ENCODE measurements at places on chromosomes 2 and 18.

GRCh38 chr18:1147730-1148129, 243.1 kb downstream of the ADCYAP1 start:
- DNase-seq, result no peak

- no peak for DNase-seq
These were observed 50.4 kb downstream of the EML6 start for GRCh38 chr2:54773838-54774237.

DNA sequence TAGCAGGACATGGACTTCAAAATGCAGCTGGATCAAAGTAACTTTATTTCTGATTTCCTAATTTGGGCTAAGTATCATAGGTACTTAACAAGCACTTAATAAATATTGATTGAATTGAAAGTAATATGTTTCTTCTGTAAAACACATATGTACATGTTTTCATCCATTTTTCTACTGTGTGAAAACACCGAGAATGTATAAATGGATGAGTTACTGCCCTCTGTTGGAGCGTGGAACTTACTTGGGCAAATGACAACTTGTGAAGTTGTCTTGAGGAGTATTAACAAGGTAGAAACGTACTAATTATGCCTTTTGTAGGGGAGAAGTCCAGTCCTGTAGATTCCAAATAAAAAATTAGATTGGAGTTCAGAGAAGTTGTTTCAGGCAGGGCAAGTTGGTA, 87.2 kb downstream of the PHLPP1 start:
- DNase-seq, result no peak

DNA sequence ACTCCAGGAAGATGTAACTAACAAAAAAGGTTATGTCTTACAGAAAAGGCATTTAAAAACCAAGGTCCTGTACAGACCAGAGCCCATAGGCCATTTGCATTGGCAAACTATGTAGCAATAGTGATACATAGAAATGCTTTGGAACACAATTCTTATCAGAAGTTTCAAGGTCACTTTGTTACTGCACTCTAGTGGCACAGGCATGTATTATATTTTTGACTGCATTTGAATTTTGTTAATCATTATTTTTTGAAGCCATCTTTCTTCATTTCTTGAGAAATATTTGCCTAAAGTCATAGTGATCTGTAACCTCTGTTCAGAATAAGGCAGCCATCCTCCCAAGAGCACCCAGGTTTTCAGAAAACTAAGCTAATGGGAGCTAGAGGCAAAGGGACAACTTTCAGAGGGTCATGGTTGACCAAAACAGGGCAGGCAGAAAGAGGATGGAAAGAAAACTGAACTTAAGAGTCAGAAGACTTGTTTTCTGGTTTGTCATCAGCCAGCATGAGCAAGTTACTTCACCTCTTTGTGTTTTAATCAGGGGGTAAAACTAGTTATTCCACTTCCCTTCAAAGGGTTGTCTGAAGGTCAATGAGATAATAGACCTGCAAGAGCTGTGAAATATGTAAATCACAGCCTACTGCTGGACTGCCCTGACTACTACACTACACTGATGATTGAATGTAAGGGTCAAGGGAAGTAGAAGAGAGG, 41.5 kb downstream of the SLC38A11 start:
- no peak for DNase-seq

DNA sequence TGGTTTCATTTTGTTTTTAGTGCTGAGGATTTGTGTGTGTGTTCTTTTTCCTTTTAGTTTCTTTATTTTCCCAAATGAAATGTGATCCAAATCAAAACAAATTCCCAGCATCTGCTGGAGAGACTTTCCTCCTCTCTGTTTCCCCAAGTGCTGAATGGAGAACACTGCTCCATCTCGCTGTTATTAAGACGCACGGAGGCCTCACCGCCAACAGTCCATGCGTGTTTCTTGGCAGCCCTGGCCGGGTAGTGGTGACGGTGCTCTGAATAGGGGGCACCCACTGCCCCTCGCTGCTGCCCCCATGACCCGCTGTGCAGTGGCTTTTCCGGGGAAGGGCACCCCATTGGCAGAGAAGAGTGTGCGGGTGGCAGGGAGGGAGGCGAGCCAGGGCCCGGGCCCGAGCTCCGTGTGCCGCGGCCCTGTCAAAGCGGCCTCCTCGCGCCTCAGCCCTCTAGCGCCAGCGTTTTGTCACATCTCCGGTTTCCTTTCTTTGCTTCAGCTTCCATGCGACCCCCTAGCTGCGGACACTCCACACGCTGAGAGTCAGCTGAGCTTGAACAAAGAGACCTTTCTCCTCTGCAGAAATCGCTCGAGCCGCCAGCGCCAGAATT, 473.7 kb upstream of the SALL3 start:
- peak; percentile 64 for DNase-seq

- DNase-seq, result no peak
These were observed 117.5 kb downstream of the ESCO1 start for GRCh38 chr18:21483051-21483450.

DNA sequence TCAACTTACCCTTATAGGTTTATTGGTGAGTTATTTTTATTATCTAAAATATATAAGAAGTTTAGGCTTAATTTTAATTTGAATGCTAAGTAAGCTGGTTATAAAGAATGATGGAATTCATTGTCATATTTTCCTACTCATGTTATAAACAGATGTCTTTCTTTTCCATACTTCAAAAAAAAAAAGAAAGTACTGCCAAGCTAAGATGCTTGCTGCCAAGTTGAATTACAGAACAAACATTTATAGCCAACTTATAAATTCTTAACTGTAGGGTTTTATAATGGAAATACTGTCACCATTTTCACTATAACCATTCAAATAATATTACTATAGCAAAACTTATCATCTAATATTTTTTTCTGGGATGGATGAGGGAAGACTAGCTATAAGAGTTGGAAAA, 676.0 kb downstream of the NRXN1 start:
- DNase-seq, result no peak

DNA sequence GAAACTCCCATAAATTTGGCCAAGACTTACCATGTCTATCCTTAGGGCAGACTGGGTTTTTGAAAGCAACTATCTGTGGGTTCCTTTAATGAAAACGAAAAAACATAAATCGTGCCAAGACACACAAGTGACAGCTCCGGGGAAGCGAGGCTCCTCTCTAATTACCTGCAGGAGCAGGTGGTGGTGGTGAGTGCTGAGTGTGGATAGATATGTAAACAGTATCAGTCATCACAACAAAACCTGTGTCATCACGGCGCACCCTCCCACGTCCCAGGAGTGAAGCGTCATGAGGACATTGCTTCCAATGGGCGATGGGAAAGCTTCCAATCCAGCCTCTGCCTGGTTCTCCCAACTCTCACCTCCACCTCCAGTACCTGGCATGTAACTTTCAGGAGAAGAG, 31.3 kb downstream of the ACKR3 start:
- no peak for DNase-seq

DNA sequence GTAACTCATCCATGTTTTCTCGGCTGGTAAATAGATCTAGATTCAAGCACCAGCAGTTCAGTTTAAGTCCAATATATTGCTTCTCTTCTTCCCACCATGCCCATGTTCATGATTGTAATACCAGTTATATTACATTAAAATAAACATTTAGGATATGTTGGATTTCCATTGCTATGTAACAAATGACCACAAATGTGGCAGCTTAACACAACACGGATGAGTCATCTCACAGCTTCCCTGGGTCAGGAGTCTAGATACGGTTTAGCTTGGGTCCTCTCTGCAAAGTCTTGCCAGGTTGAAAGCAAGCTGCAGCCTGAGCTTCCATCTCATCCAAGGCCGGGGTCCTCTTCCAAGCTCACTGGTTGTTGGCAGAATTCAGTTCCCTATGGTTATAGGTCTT, 39.4 kb upstream of the SMAD2 start:
- DNase-seq, result no peak

- no peak for DNase-seq
These were observed 104.7 kb upstream of the DSEL start for GRCh38 chr18:67621049-67621713.

GRCh38 chr2:135066710-135067109, 14.6 kb downstream of the RAB3GAP1 start:
- no peak for DNase-seq

DNA sequence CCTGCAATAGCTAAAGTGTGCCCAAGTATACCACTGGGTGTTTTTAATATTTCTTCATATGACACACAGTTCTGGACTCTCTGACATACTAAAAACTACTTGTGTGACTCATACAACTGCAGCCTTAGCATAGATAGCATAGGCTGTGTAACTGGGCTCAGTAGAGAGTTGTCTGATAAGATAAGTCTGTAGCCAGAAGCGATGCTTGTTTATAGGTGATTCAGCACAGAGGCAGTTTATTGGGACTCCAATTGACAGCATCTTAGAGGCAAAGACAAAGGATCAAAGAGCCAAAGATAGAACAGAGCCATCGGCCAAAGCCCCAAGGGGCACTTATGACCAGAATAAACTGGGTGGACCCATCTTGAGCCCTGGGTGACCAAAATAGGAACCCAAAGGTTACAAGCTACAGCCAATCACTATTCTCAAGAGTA, 42.3 kb downstream of the AAK1 start:
- DNase-seq, result no peak

GRCh38 chr2:196725218-196725617, 74.3 kb downstream of the GTF3C3 start:
- no peak for DNase-seq

DNA sequence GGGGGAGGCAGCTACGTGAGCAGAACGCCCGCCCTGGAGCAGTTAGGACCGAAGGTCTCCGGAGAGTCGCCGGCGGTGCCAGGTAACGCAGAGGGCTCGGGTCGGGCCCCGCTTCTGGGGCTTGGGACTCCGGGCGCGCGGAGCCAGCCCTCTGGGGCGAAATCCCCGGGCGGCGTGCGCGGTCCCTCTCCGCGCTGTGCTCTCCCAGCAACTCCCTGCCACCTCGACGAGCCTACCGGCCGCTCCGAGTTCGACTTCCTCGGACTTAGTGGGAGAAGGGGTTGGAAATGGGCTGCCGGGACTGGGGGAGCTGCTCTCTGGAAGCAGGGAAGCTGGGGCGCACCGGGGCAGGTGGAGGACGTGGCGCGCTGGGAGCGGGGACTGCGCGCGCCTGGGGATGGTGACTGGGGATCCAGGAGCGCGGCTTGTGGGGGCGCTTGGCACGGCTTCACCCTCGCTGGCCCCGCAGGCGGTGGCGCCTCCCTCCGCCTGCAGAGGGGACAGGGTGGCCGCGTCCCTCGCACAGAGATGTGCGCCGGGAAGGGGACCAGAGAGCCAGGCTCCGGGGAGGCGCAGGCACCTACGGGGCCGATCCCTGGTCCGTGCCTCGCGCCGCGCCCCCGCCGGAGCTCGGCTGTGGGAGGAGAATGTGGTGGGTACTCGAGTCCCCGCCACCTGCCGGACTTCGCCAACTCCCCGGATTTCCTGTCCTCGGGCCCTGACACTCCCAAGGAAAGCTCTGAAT, 688 bp downstream of the CDH20 start:
- DNase-seq, result peak; percentile 38

GRCh38 chr2:106356291-106356690, 111.9 kb downstream of the RGPD3 start:
- DNase-seq, result no peak

GRCh38 chr2:197339016-197339415, 28.4 kb upstream of the ANKRD44 start:
- DNase-seq, result no peak

- no peak for DNase-seq
These were observed 69.7 kb downstream of the EPHA4 start for GRCh38 chr2:221502270-221503010.

- peak; percentile 51 for DNase-seq
These were observed 115.5 kb upstream of the ITGA6 start for GRCh38 chr2:172311921-172312345.

- DNase-seq, result no peak
These were observed 1.8 kb downstream of the TLK1 start for GRCh38 chr2:171158790-171159371.

DNA sequence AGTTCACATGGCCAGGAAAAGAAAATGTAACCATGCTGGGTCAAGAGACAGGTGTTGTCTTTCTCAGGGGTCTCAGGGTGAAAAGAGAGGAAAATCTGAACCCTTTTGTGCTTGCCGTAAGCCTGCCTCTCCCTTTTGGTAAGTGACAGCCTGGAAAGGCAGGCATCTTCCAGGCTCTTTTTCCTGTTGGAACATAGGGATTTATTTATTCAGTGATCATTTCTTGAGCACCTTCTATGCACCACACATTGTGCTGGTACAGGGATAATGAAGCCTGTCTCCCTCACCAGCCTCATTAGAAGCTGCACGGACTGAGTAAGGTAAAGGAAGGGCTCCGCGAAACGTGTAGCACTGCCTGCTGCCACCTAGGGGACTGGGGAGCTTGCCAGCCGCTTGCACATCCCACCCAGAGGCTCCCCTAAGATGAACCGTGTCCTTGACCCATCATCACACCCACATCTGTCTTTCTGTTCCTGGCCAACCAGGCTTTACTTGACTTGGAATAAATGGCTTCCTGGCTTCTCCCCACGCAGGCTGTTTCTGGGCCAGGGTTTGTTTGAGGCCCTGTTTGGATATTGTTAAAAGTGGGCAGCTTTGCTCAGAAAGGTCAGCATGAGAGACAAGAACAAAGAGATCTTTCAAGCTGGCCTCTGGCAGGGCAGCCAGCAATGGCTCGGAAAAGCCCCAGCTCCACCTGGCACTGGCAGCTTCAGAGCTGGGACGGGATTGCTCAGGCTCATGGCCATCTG, 73.3 kb upstream of the MCFD2 start:
- peak; percentile 66 for DNase-seq

- no peak for DNase-seq
These were observed 86.9 kb downstream of the EIF2AK3 start for GRCh38 chr2:88540346-88540745.

DNA sequence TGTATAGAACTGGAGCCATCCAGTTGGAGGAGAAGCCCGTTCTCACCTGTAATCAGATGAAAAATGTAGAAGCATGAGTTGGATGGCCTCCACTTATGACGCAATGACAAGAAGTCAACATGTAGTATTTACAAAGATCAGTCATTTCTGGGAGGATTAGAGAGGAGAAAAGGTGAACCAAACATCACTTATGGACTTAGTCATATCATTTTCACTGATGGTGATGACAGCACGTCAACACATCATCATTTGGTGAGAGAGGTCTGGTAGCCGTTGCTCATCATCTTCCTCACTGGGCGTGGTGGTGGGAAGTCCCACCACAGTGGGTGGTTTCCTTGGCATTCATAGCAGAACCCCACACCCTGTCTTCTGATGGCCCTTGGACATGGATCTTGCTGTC, 264.2 kb upstream of the EPAS1 start:
- DNase-seq, result no peak

- DNase-seq, result peak; percentile 63
These were observed 124.2 kb upstream of the ITGB6 start for GRCh38 chr2:160324161-160324800.

- no peak for DNase-seq
These were observed 24.9 kb downstream of the TET3 start for GRCh38 chr2:74009577-74009976.

GRCh38 chr2:176120364-176121189, 1.9 kb upstream of the HOXD9 start:
- DNase-seq, result no peak
